Mesothelial cell of epicardium (in vitro differentiated cells): ENCODE measurements at places on chromosomes 2 and 18.

DNA sequence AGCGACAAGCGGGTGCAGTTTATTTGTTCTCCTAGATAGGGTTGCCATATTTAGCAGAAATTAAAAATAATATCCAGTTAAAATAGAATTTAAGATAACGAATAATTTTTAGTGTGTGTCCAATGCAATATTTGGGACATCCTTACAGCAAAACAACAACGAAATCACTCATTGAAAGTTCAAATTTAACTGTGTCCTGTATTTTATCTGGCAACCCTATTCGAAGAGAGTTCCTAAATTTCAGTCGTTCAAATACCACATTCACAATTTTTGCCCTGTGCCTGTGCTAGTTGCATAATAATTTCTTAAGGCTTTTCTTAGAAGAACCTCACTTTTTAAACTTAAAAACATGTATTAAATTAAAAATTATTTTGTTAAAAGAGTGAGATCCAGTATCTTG, 664 bp downstream of the DGUOK start:
- DNase-seq = no peak

DNA sequence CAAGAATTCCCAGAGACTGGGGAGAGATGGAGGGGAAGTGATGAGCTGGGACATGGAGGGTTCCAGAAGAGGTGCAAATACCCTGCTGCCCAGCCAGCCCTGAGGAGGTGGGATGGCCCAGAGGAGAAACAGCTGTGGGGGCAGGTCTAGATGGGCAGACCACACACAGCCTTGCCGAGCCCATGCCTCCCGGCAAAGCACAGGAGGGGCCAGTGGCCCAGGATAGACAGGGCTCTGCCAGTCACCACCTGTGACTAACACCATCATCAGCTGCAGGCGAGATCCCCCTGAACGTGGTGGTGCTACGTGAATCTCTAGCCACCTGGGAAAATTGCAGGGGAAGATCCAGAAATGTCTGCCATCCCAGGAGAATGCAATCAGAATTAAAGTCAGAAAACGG, 39.4 kb downstream of the SCTR start:
- DNase-seq = no peak

DNA sequence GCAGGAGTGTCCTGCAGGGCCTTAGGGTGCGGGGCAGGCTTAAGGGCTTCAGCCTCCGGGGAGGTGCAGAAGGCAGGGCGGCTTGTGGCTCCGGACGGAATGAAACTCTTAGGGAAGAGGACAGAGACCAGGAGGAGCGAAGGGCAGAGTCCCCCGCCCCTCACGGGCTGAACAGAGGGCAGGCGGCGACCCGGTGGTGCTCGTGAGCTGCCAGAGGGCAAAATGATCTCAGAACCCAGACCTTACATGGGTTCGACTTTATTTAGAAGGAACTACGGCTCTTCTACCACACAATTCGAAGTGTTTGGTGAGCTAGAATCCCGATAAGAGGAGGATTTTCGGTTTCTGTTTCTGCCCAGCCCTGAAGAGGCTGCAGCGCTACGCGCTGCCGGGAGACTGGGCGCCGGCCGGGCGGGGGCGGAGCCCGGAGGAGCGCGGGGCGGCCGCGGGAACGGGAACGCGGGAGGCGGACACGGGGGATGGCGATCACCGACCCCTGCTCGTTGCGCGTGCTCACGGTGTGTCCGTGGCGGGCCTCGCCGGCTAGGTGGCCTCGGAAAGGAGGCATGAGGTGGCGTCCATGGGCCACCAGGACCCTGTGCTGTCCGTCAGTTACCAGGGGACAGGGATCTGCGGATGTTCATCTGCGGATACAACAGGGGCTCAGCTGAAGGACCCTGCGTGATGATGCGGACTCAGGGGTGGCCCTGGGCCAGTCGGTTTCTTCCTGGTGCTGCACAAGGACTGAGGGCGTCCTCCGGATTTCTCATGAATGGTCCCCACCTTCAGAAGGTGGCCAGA, 4.2 kb upstream of the SP100 start:
- DNase-seq = no peak

- no peak for DNase-seq
Observed at GRCh38 chr2:149258531-149258930, 71.9 kb upstream of the LYPD6 start.

DNA sequence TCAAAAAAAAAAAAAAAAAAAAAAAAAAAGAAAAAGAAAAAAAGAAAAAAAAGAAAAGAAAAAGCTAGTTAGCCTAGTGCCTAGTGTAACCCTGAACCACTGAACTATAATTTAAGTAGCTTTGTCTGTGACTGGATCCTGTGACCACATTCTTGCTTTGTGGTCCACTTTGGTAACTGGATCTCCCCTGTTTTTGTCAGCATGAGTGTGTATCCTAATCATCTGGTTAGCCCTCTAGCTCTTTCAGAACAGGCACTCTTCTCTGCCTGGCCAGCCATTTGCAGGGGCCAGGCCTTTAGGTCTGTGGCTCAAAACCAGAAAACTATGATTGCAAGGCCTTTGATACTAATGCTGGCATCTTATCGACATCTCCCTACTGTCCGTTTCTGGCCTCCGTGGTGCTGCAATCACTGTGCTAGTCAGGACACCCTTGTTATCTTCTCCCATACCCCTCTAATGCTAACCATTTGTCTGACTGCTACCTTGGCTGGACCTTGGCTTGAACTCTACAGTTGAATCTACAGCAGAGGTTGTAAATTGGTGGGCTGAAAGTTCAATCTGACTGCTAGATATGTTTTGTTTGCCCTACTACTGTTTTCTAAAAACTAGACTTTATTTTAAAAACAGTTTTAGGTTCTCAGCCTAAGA, 40.5 kb downstream of the RBKS start:
- no peak for DNase-seq

DNA sequence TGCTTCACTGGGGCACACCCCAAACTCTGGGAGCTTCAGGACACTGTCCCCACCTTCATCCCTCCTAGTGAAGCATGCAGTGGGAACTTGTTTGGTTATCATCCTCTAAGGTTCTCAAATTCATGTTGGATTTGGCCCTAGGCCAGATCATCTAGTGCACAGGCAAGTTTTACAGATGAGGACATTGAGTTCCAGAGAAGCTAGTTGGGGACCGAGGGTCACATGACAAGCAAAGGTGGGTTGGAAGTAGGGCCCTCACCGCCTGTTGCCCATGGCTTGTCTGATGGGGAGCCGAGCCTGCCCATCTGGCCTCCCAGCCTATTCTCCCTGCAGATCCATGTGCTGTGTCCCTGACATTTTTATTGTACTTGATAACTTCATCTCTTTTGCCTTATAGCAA, 2.8 kb downstream of the PRKCE start:
- no peak for DNase-seq

DNA sequence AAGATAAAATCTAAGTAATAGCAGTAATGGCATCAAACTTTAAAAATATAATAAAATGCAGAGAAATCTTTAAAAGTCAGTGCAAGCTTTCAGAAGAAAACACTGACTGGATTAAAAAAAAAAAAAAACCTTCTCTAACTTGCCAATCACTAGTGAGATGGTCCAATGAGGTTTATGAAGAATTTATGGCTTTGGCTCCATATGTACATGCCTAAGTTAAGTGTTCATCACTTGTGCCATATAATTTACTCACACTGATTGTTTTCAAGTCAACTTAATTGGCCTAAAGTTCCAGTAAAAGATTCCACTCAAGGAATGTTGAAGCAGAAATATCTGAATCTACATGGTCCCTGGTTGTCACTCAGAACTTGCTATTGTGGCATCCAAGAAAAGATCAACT, 40.7 kb upstream of the RAB27B start:
- no peak for DNase-seq
